Activated T-cell treated with anti-CD3 and anti-CD28 coated beads for 24 hours (primary cell): ENCODE measurements at places on chromosomes 1 and 21.

DNA sequence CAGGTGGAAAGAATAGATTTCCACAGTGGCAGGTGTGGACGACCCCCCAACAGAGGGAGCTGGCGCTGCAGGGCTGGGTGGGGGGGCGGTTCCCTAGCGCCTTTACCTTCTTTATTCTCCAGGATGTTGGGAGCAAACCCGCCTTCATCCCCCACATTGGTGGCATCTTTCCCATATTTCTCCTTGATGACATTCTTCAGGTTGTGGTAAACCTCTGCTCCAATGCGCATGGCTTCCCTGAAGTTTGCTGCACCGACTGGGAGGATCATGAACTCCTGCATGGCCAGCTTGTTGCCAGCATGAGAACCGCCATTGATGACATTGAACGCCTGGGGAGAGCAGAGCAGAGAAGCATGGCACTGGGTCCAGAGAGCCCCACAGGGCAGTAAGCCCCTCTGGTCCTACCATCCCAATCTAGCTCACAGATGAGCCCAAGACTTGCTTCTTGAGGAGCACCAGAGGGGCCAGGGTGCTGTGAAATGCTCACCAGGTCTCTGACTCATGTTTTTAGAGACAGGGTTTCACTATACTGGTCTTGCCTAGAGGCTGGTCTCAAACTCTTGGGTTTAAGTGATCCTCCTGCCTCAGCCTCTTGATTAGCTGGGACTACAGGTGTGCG, 12.2 kb downstream of the ENO1 start:
- DNase-seq: no peak

DNA sequence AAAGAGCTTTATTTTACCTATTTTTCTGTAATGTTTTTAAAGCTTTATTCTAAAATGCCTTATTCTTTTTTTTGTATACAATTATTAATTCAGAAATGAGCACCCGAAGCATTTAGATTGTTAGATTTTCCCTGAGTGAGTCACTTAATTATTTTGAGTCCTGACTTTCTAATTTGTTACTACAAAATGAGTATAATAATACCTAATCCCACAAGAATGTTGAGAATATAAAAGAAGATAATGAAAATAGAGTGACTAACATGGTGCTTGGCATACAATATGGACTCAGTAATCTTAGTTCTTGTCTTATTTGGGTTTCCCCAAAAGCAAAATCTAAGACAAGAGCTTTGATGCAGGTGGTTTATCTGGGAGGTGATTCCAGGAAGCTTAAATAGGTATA, 142.2 kb downstream of the LHX8 start:
- DNase-seq: no peak

DNA sequence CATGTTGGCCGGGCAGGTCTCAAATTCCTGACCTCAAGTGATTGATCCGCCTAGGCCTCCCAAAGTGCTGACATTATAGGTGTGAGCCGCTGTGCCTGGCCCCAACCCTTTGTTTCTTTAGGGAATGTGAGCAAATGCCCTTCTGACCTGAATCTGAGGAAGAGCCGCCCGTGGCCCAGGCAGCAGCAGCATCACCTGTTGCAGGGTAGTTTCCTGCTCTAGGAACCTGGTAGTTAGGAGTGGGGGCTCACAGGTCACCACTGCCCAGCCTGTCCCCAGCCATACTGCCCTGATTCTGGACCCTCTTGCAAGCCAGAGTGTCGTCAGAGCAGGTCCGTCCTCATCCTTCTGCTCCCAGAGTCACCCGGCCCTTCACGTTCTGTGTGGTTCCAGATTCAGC, 13.0 kb downstream of the YBEY start:
- no peak for DNase-seq

GRCh38 chr1:115452600-115453329, 114.7 kb upstream of the NGF start:
- DNase-seq: no peak

DNA sequence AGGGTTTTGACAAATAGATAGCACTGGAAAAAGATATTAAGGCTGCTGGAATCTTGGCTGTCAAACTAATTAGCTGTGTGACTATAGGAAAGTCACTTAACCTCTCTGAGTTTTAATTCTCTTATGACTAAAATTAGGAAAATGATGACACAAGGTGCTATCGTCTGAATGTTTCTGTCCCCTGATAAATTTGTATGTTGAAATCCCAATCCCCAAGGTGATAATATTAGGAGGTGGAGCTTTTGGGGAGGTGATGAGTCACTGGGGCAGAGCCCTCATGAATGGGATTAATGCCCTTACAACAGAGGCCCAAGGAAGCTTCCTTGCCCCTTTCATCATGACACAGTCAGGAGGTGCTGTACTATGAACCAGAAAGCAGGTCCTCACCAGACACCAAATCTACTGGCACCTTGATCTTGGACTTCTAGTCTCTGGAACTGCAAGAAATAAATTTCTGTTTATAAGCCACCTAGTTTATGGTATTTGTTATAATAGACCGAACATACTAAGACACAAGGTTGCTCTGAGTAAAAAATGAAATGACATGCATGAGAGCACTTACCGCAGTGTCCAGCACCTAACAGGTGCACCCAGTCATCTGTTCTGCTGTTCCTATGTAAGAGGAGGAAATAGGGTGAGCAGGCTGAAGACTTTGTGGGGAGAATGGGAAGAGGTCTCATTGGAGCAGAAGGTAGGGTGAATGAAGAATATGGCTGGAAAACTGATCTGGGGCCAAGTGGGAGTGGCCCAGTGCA, 26.3 kb upstream of the DISP1 start:
- DNase-seq: no peak

- no peak for DNase-seq
Observed at GRCh38 chr1:68454534-68454933, 4.8 kb upstream of the RPE65 start.

- DNase-seq: peak; percentile 1
Observed at GRCh38 chr1:170562646-170563338, 30.8 kb downstream of the GORAB start.

GRCh38 chr1:227399152-227399730, 80.9 kb upstream of the CDC42BPA start:
- DNase-seq: no peak

GRCh38 chr1:36349241-36349671, 25.8 kb upstream of the EVA1B start:
- no peak for DNase-seq

DNA sequence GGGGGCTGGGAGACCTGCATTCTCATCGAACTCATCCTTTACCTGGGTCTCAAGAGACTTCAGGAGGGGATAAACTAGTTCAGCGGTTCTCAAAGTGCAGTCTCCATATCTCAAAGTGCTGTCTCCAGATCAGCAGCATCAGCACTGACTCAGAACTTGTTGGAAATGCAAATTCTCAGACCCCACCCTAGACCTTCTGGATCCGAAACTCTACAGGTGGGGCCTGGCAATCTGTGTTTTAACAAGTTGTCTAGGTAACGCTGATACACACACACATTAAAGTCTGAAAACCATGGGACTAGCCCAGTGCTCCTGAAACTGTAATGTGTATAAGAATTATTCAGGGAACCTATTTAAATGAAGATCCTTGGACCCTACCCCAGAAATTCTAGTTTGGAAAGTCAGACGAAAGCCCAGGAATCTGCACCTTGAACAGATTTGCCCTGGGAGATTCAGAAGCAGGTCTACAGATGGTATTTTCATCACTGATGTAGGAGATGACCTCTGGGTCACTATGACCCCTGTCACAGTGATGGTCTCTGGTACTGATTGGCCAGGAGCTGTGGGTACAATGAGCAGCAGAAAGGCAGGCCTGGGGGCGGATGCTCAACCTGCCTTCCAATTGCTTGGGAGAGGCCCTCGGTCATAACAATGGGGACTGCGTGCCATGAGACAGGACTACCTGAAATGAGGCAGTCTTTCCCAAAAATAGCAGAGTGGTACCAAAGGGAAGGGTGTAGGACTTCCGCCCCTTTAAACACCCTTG, 127.2 kb downstream of the FAM78B start:
- DNase-seq: no peak

GRCh38 chr1:116255486-116256285, 117.4 kb upstream of the ATP1A1 start:
- no peak for DNase-seq

DNA sequence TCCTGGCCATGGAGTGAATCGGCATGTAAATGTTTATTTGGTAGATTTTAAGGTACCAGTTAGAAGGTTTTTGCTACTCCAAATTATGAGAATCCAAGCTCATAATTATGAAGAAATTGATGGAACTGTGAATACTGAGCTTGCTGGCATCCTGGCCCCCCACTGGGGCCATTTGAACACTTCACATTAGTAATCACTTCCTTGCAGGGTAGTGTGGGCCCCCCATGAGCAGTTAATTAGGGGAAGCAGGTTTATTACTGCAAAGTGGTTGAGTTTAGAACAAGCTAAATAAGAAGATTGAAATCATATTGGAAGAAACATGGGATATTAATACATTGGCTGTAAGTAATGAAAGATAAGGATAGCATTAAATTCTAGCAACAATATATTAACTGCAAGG, 86.7 kb downstream of the S1PR1 start:
- no peak for DNase-seq

GRCh38 chr1:212782422-212783154, 9.0 kb downstream of the NSL1 start:
- no peak for DNase-seq
